ENCODE measurements at places on chromosomes 1 and 21.
A peak's percentile ranks its signal among the peaks of the same experiment; 100 is the strongest.

GRCh38 chr1:77316966-77317365, 35.1 kb downstream of the AK5 start:
- DNase-seq, result no peak

DNA sequence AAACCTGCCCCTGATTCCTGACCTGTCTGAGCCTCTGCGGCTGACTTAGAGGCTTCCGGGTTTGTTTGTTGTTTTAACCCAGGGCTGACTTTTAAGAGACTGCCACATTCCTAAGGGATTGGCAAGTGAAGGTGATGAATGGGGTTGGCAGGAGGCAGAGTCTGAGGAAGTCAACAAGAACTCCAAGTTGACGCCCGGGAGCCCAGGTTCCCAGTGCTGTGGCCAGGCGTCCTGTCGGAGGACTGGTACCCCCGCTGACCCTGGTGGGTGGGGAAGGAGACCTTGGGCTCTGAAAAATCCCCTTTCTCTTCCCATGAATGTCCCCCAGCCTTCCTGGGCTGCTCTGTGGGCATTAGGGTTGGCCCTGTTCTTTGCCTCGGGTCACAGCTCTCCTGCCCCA, 19.7 kb upstream of the EPS8L3 start:
- DNase-seq, result no peak

DNA sequence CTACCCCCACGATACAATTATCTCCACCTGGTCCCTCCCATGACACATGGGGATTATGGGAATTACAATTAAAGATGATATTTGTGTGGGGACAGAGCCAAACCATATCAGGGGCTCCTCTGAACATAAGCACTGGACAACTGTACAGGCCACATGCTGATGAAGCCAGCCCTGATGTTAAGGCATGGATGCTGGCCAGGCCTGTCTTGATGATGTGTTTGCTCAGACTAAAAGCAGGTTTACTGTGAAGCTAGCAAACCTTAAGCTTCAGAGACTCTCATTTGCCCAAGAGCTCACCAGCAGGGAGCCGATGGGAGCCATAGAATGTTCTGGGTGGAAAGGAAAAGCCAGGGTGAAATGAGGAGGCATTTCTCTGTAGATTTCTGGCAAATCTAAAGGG, 135.3 kb upstream of the KCNK1 start:
- no peak for DNase-seq

- DNase-seq, result no peak
These were observed 913 bp upstream of the S1PR1 start for GRCh38 chr1:101235696-101236515.

GRCh38 chr1:31672986-31673385, 28.3 kb upstream of the PEF1 start:
- no peak for DNase-seq

DNA sequence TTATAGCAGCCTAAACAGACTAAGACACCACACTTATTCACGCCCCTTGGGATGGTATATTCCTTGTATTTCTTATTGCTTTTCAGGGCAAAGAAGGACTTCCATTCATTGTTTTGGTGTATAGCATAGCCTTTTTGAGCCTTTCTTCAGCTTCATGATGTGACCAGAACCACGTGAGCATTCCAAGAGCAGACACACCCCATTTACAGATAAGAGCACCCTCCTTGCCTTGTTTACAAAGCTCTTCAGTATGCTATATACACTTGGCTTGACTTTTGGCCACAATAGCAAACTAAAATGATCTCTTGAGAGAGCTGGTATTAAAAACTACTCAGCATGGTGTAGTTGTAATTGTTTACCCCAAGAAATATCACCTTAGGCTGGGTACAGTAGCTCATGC, 78.7 kb downstream of the PIK3R3 start:
- DNase-seq, result no peak

GRCh38 chr21:27277110-27277509, 310.2 kb upstream of the ADAMTS5 start:
- DNase-seq, result no peak

- DNase-seq, result no peak
These were observed 28.1 kb downstream of the MDM4 start for GRCh38 chr1:204544321-204544720.

- DNase-seq, result no peak
These were observed 99.4 kb upstream of the OLFM3 start for GRCh38 chr1:102096162-102096561.

DNA sequence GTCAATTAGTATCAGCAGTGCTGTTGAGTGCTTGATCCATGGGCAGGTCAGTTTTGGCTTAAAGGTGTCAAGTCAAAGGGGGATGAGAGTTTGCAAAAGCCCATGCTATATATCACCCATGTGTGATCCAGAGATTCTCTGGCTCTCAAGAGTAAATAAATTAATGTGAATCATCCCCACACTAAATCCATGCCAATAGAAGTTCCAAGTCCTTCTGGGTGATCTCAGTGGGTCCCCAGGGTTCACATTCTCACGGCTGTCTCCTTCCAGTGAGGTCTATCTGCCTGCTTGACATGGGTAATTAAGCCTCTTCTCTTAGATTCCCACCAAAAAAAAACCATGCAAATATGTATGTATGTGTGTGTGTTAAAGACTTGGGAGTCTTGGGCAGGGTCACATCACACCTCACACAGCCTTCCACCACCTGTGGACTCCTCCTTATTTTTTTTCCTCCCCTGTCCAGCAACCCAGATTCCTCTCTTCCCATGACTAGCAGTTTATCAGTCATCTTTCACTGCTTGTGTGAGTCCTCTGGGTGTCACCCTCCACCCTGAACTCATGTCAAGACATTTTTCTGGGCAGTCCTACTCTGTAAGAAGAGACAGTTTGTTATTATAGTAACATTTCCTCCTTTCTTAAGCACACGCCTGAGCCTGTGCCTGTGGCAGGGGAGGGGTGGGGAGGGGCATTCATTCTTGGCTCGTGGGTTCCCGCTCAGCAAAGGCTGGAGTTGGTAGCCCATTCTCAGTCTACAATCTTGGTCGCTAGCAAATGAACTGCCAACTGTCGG, 14.3 kb upstream of the S100A11 start:
- no peak for DNase-seq

GRCh38 chr1:23567996-23568607, 8.8 kb upstream of the ID3 start:
- no peak for DNase-seq

DNA sequence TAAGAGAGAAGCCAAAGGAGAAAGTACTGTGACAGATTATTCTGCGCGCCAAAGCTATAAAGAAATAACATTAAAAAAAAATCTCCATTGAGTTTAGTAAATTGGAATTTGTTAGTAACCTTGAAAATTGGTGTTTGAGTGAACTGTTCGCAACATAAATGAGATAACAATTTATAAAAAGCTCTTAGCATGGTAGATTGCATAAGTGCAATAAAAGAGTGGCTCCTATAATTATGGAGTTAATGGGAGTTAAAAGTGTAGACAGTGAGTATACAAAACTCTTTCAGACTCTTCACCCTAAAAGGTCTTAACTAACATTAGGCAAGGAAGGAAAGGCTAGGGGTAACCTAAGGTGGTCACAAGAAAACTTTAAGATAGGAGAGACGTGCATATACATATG, 50.6 kb downstream of the RPRD2 start:
- DNase-seq, result no peak

GRCh38 chr1:31701091-31701736, 2.6 kb downstream of the COL16A1 start:
- peak; percentile 77 for DNase-seq

DNA sequence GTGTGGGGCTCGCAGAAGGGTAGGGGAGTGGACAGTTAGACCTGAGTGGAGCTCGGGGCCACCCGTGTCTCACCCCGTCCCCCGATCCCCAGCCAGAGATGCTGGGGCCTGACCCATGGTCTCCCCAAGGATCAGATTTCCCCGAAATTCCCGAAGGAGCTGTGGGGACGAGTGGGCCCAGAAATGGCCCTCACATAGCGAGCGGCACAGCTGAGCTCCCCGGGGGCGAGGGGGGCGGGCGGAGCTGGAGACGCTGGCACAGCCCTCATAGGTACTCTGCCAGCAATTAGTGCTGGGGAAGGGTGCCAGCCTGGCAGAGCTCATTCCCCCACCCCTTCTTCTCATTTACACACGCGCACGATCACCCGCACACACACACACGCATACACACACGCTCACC, 9.2 kb downstream of the CASZ1 start:
- DNase-seq, result no peak

GRCh38 chr1:199463521-199464127, 563.9 kb upstream of the NR5A2 start:
- DNase-seq, result no peak

GRCh38 chr1:91682882-91683597, 182.4 kb downstream of the CDC7 start:
- DNase-seq, result no peak

- DNase-seq, result no peak
These were observed 29.8 kb downstream of the SHISAL2A start for GRCh38 chr1:52662645-52663313.

- DNase-seq, result no peak
These were observed 41.3 kb upstream of the TACSTD2 start for GRCh38 chr1:58618303-58618702.

DNA sequence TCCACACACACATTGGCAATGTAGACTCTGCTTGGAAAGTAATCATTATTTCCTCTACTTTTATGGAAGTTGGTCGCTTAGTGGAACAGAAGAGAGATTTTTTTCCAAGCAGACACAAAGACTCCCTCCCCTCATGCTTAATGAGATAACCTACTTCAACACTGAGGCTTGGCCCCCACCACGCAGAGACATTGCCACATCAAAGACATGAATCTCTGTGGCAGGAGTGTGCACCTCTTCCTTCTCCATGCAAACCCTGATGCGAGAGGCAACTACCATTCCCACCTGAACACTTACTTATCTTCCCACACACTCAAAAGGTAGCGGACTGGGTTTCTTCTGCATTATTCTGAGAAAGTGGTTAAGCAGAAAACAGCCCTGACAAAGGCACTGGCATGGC, 37.3 kb upstream of the LPAR3 start:
- DNase-seq, result no peak

DNA sequence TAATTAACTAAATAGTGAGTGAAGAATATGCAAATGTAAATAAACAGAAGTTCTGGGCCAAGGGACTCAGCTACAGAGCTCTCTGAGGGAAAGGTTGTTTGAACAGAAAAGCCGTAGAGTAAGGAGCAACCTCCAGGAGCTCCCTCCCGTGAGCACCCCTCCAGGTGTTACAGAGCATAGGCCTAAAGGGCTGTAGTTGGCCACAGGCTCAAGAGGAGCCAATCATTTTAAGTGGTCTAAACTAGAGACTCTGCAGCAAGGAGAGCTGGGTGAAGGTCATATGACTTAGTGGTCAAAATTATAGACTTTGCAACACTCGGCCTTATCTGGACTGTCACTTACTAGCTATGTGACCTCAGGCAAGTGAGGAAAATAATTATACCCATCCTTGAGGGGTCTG, 19.1 kb upstream of the RXRG start:
- no peak for DNase-seq

GRCh38 chr1:150552128-150552910, 3.1 kb downstream of the ADAMTSL4 start:
- no peak for DNase-seq

- no peak for DNase-seq
These were observed 1.9 kb upstream of the PADI3 start for GRCh38 chr1:17246971-17247370.

- DNase-seq, result no peak
These were observed 9.2 kb upstream of the FNBP1L start for GRCh38 chr1:93438716-93439115.

DNA sequence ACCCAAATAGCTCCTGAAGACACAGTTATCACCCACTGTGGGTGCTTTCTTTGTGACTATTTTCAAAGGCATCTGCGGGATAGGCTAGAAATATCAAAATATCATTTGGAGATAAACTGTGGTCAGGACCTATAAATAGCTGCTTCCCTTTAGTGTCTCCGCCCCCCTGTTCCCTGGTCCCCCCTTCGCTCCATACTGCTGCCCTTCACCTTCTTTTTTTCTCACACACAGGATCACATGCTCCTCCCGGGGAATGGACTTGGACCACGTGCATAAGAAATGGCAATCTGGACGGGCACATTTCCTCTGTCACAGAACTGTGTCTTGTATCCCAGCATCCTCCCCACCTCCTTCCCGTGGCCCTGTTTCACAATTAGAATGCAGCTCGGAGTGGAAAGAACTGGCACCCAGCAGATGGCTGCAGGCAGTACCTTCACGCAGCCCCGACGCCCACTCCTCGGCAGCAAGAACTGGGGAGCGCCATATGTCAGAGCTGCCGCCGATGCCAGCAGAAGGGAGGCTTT, 68.8 kb upstream of the SSX2IP start:
- no peak for DNase-seq

- DNase-seq, result peak; percentile 27
These were observed 23.2 kb upstream of the ZNF648 start for GRCh38 chr1:182084487-182085316.

DNA sequence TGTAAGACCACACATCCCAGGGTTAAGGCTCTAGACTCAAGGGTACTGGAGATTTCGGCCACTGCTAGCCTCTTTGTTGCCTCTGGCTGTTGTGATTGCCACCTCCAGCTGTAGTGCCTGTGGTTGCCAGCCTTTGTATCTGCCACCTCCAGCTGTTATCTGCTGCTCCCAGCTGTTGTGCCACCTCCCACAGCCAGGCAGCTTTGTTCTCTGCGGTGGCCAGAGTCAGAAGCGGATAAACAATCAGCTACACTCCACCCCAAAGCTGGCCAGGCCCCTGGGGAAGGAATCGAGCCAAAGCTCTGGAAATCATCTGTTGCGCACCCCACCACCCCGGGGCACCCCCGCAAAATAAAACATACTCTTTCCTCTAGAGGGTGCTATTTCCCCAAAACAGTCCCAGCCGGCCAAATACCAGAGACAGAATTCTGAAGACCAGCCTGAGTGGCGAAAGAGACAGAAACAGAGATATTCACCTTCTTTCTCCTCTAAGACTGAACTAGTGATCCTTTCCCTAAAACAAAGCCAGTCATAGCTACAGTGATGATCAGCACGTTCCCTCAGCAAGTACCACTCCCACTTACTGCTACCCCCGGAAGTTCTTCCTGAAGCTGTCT, 14.8 kb upstream of the PIGM start:
- DNase-seq, result peak; percentile 88

DNA sequence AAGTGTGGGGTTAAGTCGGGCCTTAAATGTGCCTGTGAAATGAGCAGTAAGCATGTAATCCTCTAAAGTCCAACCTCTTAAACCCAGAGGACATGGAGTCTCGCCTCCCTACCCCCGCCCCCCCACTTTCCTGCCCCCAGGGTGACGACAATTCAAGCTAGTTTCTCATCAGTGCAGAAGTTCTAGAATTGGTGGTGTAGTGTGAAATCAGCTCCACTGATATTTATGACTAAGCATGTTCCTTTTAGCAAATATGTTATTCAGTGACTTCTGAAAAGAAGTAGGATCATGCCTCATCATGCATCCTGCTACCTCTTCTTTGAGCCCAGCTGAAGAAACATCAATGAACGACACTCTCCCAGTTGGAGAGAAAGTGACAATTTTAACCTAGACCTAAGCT, 2.6 kb upstream of the ABCB10 start:
- DNase-seq, result no peak

- DNase-seq, result no peak
These were observed 308.6 kb downstream of the PTPRC start for GRCh38 chr1:198947456-198947855.

GRCh38 chr1:33727310-33727709, 136.6 kb upstream of the HMGB4 start:
- DNase-seq, result no peak

GRCh38 chr1:184486761-184487445, 100.1 kb downstream of the C1orf21 start:
- DNase-seq, result no peak
